ENCODE measurements at places on chromosomes 12 and 14.

GRCh38 chr12:121812320-121812871 is 8.6 kb downstream of the SETD1B start:
- DNase-seq = no peak

- DNase-seq = peak; percentile 26
Observed at GRCh38 chr14:65462411-65462810, 49.9 kb downstream of the FUT8 start.

- no peak for DNase-seq
Observed at GRCh38 chr14:37056473-37056872, 115.9 kb downstream of the SLC25A21 start.

- DNase-seq = peak; percentile 84
Observed at GRCh38 chr12:124914392-124915238, at the start of gene UBC. TSS of gene UBC (minus strand) at chr12:124914650. CDS start at chr12:124913771, 879 bp downstream.

DNA sequence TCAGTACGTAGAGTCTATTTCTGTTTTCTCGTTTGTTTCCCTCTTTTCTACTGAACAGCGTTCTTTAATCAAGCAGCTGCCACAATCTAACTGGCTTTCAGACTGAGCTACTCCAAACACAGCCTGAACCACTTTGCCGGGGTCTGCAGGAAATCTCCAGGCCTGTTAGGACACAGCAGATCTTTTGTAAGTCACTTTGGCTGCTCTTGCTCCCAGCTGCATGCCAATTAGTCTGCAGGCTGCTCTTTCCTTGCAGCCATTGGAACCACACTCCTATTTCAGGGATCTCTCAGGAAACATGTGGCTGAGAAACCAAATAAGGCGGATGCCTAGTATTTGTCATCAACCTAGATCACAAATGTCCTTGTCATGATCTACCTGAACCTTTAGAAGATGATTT is 73.6 kb downstream of the TMTC1 start:
- no peak for DNase-seq

DNA sequence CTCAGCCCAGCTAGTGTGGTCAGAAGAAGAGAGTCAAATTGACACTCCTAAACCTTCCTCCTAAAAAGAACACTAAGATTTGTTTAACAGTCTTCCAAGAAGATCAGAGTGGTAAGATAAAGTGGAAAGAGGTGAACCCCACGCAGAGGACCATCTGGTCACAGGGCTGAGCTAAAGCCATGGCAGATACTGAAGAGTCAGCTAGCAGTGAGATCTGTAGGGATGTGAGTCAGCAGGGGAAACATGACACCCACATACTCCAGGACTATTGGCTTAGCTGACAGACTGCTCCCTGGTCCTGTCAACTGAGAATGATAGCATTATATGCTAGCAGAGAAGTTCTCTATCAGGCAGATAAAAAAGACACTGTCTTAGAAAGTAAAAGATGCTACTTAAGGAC is 269.4 kb upstream of the ALG10 start:
- DNase-seq = no peak

- DNase-seq = no peak
Observed at GRCh38 chr12:47754126-47754525, 4.6 kb downstream of the RAPGEF3 start.

DNA sequence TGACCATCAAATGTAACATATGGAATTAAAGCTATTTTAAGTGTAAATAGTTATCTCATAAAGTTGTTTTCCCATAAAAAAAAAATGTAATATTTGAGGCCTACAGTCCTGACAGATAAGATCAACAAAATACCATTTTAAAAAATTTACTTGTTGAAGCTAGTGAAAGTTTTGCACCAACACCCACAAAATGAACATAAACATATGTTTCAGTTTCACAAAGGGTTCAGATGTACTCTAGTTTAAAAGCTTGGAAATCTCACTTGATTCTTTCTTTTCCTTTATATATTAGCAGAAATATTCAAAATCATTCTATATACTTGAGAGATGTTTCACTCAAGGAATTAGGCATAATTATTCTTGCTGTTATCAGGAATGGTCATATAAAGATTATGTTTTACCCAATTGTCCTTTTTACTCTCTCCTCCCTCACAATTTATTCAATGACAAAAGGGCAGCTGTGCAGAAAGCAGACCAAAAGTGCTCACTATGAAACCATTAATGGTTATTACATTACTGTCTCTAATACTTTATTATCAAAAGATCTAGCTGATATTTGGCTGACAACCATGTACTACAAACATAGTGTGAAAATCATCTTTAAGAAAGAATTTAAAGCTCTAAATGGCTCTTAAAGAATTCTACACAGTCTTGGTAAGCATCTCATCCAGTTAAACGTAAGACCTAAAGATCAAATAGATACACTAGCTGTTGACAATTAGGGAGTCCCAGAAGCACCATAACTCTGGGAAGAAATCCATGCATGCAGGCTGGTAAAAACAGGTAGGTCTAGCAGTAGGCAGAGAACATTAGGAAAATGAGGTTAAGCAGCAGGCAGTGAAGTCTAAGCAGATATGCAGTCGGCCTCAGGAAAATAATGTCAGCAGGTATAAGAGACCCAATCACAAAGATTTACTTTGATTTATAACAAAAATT is 28.8 kb downstream of the KIF21A start:
- DNase-seq = no peak

GRCh38 chr14:44405011-44405486 is 102.0 kb downstream of the FSCB start:
- no peak for DNase-seq

DNA sequence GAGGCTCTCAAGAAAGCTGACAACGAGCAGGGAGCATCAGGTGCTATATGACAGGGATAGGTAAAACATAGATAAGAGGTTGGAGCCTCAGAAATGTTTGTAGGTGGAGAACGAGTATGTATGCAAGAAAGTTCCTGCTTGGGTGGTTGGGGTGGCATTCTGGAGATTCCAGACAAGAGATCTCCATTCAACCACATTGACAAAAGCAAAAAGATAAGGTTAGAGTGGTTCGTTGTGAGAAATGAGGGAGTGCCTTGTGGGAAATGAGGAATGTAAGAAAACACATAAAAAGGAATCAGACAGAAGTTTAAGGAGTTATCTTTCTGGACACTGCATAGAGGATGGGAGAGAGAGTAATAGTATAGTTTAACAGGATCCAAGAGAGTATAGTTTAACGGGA is 290.3 kb downstream of the DPF3 start:
- DNase-seq = no peak

DNA sequence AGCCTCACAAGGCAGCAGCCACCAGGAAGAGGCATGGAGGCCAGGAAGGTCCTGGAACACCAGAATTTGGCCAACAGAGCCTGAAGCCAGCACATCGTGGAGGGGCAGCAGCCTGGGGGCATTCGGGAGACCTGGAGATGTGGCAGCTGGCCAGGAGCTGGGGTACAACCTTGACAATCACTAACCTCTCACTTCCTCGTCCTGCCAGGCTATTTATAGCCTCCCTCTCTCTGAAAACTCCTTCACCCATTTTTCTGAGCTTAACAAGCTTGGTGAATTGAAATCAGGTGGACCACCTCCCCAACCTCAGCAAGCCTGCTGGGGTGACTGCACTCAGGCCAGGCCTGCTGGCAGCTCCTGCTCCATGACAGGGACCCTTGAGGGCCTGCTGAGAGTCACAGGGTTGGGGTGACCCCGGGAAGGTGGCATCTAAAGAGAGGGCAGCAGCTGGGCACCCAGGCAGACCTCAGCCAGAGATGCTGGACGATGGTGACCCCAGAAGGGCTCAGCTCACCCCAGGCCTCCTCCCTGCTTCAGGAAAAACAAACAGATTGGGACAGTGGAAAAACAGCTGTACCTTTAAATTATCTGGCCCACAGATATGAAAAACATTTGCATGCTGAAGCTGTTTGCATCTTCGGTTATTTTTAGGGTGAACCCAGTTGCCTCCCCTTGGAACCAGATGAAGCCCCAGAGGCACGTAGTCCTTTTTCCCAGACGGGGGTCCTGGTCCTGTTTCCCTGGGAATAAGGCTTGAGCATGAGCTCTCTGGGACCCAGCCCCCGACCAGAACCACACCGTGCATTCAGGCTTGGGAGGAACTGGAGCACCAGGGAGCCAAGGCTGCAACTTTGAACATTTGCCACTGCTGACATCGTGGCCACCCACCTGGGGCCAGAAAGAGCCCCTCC is 67.0 kb downstream of the PITPNM2 start:
- peak; percentile 13 for DNase-seq

GRCh38 chr12:100450735-100451134 is 22.9 kb upstream of the NR1H4 start:
- DNase-seq = no peak

DNA sequence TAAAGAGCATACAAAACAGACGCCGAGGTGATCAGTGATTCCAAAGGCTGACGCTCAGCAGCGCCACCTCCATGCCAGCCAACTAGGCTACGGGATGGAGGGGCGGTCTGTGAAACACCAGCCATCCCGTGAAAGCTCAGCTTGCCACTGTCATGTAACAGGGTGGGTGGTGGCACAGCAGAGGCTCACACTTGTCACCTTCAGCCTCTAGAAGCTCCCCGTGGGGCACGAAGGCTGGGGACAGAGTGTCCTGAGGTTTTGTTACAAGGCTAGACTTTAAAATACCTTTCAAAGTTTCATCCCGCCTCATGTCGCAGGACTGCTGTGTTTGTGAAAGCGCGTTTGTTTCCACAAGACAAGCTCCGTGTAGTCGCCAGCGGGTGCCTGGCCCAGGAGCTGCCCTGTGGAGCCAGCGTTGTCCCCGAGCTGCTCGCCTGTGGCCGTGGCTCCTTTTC is 20.7 kb downstream of the XRCC3 start:
- DNase-seq = no peak

DNA sequence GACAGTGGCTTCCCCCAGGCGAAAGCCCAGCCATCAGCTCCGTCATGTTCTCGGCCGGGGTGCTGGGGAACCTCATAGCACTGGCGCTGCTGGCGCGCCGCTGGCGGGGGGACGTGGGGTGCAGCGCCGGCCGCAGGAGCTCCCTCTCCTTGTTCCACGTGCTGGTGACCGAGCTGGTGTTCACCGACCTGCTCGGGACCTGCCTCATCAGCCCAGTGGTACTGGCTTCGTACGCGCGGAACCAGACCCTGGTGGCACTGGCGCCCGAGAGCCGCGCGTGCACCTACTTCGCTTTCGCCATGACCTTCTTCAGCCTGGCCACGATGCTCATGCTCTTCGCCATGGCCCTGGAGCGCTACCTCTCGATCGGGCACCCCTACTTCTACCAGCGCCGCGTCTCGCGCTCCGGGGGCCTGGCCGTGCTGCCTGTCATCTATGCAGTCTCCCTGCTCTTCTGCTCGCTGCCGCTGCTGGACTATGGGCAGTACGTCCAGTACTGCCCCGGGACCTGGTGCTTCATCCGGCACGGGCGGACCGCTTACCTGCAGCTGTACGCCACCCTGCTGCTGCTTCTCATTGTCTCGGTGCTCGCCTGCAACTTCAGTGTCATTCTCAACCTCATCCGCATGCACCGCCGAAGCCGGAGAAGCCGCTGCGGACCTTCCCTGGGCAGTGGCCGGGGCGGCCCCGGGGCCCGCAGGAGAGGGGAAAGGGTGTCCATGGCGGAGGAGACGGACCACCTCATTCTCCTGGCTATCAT is 663 bp downstream of the PTGER2 start:
- DNase-seq = no peak

- no peak for DNase-seq
Observed at GRCh38 chr14:82094829-82095345, 561.2 kb upstream of the SEL1L start.

- DNase-seq = no peak
Observed at GRCh38 chr14:52951681-52952554, 1.1 kb upstream of the FERMT2 start.

DNA sequence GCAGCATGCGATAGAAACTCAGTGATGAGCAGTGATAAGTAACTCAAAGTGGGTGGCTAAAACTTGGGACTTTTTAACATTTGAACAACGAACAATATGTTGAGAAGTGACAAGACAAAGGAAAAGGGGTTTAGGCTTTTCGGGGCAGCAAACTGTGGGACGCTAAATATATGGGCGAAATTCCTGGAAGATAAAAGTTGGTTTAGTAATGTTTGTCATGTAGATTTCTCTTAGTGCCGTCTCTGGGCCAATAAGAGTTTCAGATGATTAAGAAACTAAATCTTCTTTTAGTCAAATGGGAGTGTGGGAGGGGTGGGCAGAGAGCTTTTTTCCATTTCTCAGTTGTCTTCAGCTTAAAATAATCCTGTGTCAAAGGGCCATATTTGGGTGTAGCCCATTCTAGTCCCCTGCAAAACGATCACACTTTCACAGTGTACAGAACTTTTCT is 41.7 kb upstream of the FUT8 start:
- DNase-seq = no peak

- no peak for DNase-seq
Observed at GRCh38 chr14:105169776-105170655, 1.4 kb upstream of the JAG2 start.

Data from stimulated activated naive B cell treated with anti-CD40 and anti-IgM and Interleukin-4, amounts not matched to agents 10 μg/mL and 1 μg/mL and 100 μg/mL, for 72 hours (primary cell).